ENCODE measurements at places on chromosomes 16 and 17.

DNA sequence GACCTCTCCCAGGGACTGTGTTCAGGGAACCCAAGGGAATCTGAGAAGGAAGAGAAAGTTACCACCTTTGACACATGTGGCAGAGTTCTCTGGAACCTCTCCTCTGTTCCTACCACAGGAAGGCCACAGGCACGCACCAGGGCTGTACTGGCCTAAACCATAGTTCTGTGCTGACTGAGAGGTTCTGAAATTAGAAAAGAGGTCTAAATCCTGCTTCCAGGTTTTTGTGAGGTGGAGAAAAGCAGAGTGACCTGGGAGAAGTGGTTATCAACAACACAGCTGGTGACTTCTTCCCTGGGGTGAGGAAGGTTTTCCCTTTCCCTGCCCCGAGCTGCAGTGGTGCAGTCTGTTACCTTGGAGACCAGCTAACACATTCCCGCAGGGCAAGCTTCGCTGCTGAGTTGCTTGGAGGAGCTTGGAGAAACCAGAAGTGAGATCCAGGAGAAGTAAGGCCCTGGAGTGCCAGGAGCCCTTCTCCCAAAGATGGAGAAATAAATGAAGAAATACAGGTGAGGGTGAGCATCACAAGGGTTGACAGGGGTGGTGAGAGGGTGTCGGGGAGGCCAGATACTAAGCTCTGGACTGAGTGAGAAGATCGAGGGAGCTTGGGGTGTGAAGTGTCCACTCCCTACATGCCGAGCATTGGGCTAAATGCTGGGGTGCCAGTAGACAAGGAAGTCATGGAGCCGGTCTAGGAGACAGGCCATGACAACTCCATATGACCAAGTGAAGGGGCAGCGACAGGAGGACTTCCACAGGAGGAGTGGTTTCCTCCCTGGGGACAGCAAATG, at the start of gene VWA3A:
Gene VWA3A (plus strand): TSS at position 399 of the 791 bp plus-strand sequence. CDS start 97 bp downstream, at position 496.
- no peak for DNase-seq

DNA sequence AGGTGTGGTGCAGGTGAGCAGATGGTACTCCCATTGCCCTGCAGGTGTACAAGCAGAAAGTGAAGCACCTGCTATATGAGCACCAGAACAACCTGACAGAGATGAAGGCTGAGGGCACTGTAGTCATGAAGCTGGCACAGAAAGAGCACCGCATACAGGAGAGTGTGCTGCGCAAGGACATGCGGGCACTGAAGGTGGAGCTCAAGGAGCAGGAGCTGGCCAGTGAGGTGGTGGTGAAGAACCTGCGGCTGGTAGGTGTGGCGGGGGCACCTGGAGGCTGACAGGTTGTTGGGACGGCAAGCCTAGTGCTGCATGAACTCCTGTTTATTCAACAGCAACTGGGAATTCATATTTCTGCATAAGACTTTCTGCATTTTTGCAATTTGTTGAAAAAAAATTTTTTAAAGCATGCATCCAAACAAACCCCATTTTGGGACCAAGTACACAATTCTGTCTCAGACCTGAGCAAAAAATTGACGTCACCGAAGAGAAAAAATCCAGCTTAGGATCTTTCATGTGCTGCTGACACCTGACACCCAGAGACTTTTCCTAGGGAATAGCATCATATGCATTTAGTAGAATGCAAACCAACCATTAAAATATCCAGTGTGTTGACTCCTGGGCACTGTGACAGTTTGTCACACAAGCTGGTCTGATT, 13.5 kb upstream of the DBNDD1 start:
- DNase-seq, result no peak

- no peak for DNase-seq
Measured at GRCh38 chr17:1413281-1413791, 13.3 kb upstream of the YWHAE start.

GRCh38 chr16:67444259-67445125, 13.6 kb downstream of the HSD11B2 start:
- DNase-seq, result no peak

- DNase-seq, result no peak
Measured at GRCh38 chr17:12623220-12623848, 42.4 kb upstream of the MYOCD start.

GRCh38 chr16:67399218-67399733, 6.0 kb upstream of the TPPP3 start:
- no peak for DNase-seq

DNA sequence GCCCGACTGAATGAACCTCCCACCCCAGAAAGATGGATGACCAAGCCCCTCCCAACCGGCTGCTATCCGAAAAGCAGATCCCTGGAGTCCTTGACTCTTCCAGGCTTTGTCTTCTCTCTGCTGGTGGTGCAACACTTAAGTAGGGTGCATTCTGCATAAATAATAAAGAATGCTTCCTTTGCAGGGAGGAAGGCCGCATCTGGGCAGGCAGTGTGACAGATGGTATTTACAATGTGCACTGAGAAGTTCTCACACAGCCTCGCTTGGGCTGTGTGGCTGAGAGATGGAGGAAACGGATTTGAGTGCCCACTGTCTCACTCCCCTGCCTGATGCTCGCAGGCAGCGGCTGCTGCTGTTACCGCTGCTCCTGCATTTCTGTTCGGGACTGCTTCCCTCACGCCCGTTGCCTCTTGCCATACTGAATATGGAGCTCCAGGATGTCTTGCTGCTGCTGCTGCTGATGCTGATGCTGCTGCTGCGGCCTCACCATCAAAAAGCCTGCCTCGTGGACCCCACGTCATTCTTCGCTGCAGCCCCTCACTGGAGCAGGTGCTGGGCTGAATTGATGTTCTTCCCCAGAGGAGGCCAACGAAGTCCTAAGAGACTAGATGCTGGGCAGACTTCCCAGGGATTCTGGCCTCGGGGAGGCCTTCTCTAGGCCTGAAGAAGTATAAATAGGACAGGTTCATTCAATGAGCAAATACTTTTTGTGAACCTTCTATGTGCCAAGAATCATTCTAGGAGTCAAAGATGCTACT, 7.1 kb upstream of the RHBDL3 start:
- no peak for DNase-seq

- DNase-seq, result no peak
Measured at GRCh38 chr17:51947160-51947735, 211.3 kb downstream of the CA10 start.

DNA sequence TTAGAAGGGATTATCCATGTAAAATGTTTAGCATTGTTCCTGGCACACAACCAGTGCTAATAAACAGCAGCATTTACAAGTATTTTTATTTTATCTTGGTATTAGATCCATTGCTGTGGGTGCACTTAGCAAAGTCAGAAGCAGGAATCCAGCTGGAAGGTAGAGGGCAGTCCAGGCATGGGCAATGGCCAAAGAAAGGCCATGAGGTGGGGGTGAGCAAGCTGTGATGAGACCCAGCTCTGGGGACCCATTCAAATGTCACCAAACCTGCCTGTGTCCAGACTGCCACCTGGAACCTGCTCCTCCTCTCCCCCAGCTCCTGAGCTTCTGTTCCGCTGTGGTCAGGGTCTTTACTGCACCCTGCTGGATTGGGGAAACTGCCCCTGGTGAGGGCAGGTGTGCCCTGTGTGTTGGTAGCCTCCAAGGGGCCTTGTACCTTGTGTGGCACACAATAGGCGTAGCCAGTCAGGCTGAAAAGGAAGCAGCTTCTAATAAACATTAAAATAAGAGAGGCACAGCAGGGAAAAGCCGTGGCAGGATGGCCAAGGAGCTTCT, 118.0 kb upstream of the CRHR1 start:
- DNase-seq, result no peak

DNA sequence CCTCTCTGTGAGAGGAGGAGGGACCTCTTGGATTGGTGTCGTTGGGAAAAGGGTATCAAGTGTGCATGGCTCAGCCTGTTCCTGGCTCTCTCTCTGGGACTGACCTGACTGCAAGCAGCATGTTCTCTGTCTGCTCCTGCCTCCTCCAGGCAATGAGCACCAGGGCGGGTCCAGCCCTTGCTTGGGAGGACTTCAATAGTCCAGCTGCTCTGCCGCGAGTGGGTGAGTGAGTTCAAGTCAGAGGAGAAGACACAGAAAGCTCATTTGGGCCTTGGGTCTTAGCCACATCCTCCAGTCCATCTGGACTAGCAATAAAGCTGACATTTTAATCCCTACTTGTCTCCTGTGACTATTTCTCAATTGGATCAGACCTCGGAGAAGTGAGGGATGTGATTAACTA, 25.2 kb upstream of the TNS4 start:
- no peak for DNase-seq

DNA sequence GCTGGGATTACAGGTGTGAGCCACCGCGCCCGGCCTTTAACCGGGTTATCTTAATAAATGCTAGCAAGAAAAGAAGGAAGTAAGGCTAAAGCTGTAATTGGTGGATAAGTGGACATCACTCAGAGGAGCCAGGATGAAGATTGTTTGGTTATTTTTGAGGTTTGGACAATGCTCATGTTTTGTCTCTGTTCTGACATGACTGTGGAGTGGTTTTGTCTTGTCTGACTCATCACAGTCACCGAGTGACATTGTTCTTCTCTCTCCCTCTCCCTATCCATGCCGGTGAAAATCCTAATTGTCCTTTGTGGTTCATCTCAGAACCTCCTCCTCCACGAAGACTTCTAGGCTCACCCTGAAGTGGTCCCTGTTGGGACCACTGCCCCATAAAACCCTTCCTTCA, 23.5 kb upstream of the GRIN2A start:
- no peak for DNase-seq

DNA sequence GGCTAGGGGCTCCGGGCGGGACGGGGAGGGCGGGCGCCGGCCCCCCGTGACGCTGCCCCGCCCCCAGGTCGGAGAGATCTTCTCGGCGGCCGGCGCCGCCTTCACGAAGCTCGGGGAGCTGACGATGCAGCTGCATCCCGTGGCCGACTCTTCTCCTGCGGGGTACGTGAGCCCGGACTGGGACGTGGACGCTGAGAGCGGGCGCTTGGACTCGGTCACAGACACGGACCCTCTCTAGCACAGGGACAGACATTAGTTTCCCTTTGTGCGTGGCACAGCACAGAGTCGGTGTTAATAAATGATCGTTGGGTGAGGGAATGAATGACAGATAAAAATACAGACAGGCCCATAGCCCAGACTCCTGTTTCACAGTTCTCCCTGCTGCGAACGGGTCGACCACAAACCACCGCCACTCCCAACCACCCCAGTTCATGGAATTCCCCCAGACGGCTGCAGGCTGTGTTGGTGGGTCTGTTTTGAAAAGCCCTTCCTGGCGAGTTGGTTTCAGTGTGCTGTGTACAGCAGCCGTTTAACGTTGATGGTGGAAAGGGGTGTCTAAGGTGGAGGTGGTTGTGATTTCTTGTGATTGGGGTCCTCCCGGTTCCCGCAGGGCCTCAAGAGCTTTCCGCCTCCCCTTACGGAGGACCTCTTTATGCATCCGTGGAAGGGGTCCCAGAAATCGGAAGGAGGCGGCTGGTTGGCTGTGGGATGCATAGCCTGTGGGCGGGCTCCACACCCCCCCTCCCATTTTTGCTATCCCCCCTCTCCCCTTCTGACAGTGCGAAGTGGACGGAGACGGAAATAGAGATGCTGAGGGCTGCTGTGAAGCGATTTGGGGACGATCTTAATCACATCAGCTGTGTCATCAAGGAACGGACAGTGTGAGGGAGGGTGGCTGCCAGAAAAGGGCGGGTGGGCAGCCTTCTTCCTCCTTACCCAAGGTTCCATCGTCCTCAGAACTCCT, 2.9 kb downstream of the RNASEK start:
- DNase-seq, result peak; percentile 67

DNA sequence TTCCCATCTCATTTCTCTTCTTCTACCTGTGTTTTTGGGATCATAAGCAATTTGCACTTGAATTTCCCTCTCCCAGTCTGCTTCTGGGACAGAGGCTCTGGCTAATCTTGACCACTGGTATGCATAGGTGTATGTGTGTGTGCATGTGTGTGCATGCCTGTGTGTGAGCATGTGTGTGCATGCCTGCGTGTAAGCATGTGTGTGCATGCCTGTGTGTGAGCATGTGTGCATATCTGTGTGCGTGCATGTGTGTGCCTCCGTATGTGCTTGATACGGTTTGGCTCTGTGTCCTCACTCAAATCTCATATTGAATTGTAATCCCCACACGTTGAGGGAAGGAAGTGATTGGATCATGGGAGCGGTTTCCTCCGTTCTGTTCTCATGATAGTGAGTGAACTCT, 77.7 kb downstream of the HAPSTR1 start:
- no peak for DNase-seq

DNA sequence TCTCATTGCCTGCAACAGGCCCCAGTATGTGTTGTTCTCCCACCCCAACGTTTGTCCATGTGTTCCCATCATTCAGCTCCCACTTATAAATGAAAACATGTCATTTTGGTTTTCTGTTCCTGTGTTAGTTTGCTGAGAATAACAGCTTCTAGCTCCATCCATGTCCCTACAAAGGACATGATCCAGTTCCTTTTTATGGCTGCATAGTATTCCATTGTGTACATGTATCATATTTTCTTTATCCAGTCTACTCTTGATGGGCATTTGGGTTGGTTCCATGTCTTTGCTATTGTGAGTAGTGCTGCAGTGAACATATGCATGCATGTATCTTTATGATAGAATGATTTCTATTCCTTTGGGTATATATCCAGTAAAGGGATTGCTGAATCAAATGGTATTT, 10.8 kb upstream of the KRTAP9-2 start:
- DNase-seq, result no peak

- no peak for DNase-seq
Measured at GRCh38 chr16:4194661-4195060, 47.2 kb downstream of the SRL start.

GRCh38 chr16:17273142-17273561, 197.6 kb downstream of the XYLT1 start:
- no peak for DNase-seq

- DNase-seq, result no peak
Measured at GRCh38 chr17:8985054-8985701, 19.7 kb upstream of the PIK3R5 start.

- DNase-seq, result no peak
Measured at GRCh38 chr16:47617732-47618131, 156.6 kb downstream of the PHKB start.

GRCh38 chr16:72120026-72120425, 26.4 kb downstream of the DHX38 start:
- no peak for DNase-seq

DNA sequence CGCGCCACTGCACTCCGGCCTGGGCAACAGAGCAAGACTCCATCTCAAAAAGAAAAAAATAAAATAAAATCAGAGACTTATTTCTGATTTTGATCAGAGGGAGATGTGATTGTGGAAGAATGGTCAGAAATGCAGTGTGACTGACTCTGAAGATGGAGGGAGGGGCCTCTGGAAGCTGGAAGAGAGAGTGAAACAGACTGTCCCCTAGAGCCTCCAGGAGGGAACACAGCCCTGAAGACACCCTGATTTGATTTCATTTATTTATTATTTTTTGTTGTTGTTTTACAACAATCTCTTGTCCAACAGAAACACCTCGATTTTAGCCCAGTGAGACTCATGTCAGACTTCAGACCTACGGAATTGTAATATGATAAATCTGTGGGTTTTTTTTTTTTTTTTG, 26.1 kb downstream of the BCL7C start:
- DNase-seq, result no peak
